SK-MEL-5 (cell line): ENCODE measurements at places on chromosomes 4 and X. TPM values are rescaled to one million over a fixed set of nuclear protein-coding genes. Genes with fewer than 3 reads are reported as not detected.

MOSPD2 gene
- 18.3 and 21.3 TPM in 2 replicates for total RNA-seq

USP26 gene
- total RNA-seq = not detected in 2 replicates

MAGEC1 gene
- 2.7 and 3.6 TPM in 2 replicates for total RNA-seq

RWDD4 gene
- total RNA-seq = 27.5 and 32.5 TPM in 2 replicates

KLHL4 gene
- total RNA-seq = 0.19 TPM in 1 of 2 replicates, not detected in the other

NHSL2 gene
- 0.08 TPM in 1 of 2 replicates, not detected in the other for total RNA-seq

DTHD1 gene
- total RNA-seq = not detected in 2 replicates

PRRG3 gene
- not detected in 2 replicates for total RNA-seq

GRCh38 chr4:93671093-93671492 lies 157.5 kb upstream of the ATOH1 start:
- no peak for DNase-seq

GRCh38 chrX:10042055-10042454 lies 74.9 kb downstream of the CLDN34 start:
- no peak for DNase-seq

GRCh38 chrX:23554304-23554703 lies 113.0 kb upstream of the PRDX4 start:
- DNase-seq = peak; percentile 44

- DNase-seq = no peak
These were observed 43.8 kb upstream of the MAGEA8 start for GRCh38 chrX:149837167-149837566.

DNA sequence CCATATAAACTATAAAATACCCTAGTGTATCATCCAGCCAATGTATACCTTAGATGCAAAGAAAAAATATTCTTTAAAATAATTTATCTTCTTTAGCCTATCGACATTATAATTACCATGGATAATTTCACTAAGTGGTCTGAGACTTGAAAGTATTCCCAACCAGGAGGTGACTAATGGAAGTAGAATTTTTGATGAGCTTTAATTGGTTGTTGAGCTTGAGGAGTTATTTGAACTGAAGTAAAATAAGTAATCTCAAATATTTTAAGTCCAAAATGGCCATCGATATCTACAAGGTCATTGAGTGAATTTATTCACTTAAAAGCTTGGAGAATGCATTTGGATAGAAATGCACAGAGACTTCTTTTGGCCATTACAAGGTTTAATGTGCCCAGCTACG lies 436.2 kb downstream of the TLL1 start:
- no peak for DNase-seq

DNA sequence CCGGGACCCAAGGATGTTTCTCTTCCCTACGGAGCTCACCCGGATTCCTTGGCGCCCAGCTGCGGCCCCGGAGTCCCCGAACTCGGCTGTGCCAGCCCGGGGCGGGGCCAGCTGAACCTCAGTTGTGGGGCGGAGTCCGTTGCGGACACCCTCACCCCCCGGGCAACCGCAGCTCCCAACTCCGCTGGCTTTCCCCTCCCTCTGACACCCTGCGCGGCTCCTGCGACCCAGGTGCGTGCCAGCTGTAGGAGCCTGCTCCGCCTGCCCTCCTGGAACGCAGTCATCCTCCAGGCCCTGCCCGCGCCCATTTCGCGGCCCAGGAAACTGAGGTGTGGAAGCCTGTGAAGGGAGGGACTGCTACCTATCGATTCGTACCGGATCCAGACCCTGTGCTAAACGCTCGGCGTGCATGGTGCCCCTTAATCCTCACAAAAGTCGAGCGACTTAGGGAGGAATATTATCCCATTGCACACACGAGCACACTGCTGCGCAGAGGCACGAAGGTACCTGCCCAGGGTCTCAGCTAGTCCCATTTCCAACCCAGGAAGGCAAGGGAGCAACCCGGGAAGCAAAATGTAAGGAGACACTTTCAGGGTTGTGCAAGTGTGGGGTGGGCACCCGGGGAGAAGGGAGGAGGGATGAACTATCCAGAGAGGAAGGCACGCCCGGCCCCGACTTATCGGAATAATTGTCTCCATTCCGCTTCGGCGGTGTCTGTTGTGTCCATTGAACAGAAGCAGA lies 12.3 kb downstream of the MSX1 start:
- no peak for DNase-seq

- DNase-seq = no peak
These were observed 554.0 kb downstream of the ARAP2 start for GRCh38 chr4:35690271-35690670.

DNA sequence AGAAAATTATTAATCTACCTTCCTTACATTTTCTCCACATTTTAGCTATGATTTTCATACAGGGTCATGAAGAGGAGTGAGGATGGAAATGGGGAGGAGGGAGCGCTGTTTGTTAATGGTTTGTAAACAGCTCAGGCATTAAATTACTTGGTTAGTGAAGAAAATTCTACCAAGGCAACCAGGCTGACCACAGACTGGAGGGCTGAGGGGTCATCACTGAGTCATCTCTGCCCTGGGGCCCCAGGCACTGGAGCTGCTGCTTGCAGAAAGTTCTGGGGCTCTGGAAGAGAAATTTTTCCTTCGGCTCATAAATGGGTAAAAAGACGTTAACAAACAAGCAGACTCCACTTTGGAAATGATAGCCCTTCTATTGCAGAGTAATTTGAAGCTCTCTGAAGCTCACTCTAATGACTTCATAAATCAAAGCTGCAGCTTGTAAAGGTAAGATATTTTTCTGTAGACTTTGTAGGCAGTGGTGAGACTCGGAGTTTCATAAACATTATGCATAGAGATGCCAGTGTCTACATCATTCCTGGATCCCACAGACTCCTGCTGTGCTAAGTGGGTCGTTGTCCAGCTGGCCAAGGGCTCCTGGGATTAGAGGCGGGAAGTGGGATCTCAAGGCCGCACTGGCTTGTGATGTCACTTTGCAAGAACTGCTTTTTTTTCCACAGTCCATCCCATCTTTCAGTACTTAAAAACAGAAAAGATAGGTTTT lies 159.6 kb downstream of the PTTG2 start:
- DNase-seq = peak; percentile 47

- DNase-seq = no peak
These were observed 67.9 kb upstream of the PUDP start for GRCh38 chrX:7215842-7216241.

DNA sequence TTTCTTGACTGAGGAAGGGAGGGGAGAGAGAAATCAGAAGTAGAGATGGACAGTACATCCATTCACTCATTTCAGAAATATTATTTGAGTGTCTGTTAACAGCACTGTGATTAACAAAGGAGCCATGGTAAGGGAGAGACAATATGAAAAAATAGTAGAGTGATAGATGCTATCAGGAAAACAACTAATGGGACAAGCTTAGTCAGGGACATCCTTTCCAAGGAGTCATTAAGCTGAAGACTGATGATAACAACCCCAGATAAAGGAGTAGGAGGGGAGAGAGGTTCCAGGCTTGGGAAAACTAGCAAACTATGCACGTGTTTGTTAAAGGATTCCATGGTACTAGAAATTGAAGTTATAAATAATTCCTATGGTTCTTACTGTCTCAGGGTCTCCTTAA lies 122.2 kb downstream of the CBR4 start:
- no peak for DNase-seq

DNA sequence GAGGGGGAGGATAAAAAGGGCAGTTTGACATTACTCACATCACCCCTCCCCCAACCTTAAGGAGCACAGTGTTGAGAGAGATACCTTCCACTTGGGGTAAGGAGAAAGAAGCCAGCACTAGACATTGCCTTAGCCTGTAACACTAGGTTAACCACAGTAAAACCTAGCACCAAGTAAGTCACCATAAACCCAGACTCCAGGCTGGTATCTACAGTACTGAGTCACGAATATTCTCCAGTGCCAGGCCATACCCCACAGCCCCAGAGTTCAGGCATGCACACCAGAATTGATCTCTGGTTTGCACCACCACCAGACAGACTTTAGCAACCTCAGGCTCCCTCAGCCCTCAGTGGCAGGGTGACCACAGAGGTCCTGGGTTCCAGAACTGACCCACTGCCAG lies 570.4 kb downstream of the PRR32 start:
- DNase-seq = no peak

DNA sequence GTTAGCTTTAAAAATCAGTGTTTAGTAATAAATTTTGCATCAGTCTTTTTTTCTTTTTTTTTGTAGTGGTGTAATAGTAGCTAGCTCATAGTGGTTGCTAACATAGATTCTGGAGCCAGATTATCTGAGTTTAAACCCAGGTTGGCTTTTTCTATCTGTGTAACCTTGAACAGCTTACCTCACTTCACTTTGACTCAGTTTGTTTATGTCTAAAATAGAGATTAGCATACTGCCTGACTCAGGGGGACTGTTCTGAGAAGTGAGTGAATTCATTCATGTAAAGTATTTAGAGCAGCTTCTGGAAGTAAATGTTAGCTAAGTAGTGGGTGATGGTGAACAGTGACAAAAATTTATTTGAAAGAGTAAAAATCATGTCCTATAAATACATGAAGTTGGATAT lies 32.9 kb downstream of the CPEB2 start:
- DNase-seq = no peak

DNA sequence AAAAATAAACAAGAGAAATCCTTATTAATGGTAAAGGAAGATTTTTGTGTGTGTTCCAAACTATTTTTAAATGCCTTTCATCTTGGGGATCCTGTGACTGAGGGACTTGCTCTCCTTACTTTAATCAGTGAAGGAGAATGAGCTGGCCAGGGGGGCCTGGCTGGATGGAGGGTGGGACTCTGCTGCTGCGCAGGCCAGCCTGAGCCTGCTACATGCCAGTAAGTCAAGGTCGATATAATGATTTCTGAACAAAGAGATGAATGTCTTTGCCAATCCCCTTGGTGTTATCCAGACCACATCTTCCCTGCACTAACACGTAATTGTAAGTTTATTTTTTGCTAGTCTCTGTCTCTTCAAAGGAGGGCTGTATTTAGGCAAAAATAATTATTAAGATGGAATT lies 1679.2 kb upstream of the TENM3 start:
- no peak for DNase-seq

DNA sequence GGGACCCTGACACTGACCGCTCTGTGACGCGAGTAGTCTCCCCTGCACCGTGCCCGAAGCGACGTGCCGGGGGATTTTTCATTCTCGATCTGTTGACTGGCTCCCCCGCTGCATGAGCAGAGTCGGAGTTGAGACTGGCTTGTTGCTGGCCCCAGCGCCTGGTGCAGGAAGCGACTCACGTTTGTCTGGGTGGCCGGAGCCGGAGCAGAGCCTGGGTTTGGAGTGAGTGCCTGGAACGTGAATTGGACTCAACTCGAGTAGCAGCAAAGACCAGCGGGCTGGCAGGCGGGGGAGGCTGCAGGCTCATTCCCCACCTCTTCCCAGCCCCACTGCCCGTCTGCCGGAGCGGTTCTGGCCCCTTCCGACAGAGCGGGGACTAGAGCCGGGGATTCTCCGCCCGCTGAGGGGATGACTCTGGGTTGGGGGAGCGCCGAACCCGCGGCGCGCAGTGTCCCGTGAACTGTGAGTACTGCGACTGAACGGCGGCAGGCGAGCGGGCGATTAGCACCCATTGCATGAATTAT lies 554 bp downstream of the PCDH7 start:
- no peak for DNase-seq

DNA sequence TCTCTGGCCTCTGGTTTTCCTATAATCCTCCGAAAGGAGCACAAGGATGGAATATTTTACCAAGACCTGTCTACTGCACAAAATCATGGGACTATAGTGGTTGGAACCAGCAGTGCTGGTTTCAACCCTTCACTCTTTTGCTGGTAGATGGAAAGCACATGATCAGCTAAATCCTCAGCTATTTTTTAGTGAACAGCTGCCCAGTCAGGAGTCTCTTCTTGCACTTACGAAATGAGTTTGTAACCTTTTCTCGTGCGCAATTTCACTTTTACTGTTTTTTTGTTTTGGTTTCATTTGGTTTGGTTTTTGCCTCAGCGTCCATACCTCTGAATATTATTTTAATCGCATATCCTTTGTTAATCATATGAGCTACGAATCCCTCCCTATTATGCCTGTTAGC lies 418.5 kb upstream of the CPEB2 start:
- peak; percentile 3 for DNase-seq

- peak; percentile 60 for DNase-seq
These were observed 1.6 kb upstream of the RBM46 start for GRCh38 chr4:154779362-154779947.

DNA sequence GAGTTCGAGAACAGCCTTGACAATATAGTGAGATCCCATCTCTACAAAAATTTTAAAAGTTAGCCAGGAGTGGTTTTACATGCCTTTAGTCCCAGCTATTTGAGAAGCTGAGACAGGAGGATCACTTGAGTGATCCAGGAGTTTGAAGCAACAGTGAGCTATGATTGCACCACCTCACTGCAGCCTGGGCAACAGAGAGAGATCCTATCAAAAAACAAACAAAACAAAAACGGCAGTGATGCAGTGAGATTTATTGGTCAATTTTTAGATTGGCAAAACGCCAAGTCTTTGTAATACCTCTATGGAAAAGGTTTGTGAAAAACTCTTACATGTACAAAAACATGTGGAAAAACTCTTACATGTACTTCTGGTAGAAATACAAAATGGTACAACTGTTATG lies 91.3 kb downstream of the PTPN13 start:
- no peak for DNase-seq

DNA sequence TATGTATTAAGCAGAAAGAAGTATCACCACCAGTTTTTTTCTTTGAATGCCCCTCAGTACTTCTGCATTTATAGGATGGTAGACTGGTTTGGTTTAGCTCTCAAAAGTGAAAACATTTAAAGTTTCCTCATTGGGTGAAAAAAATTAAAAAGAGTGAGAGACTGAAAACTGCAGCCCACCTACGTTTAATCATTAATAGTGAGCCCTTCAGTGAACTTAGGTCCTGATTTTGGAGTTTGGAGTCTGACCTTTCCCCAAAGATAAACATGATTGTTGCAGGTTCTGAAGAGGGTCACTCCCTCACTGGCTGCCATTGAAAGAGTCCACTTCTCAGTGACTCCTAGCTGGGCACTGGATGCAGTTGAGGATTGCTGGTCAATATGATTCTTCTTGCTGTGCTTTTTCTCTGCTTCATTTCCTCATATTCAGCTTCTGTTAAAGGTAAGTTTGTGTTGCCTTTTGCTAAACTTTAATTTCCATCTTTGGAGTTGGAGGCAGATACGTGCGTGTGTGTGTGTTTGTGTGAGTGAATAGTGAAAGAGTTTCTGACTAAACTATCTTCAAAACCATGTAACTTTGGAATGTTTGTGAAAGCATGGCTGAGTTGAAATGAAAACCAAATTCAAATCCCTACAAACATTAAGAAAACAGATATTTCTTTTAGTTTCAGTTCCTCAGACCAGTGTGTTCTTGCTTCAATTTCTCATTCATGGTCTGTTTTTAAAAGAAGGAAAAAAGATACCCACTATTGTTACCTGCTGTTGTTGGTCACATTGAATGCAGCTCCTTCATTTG lies at the start of gene MTTP:
TSS of gene MTTP (plus strand) at position 295 of the 795 bp plus-strand sequence. CDS start at position 381, 86 bp downstream.
- no peak for DNase-seq

DNA sequence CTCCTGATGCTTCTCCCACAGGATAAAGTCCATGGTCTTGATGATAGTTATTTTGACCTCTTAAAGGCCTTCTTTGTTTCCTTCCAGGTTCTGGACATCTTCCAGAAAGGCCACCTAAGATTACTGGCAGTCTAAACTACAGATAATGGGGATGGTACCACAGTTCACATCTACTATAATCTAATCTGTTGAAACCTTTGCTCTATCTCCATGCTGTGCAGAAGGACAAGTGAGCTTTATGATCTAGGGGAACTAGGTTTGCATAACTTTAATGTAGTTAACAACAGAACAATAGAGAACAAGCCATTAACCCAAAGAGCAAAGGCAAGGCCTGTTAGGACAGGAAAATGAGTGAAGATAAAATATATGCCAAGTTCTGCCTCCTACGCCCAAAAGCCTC lies 103.9 kb upstream of the KLHL13 start:
- DNase-seq = no peak
